NCI-H1930 (cell line): ENCODE measurements at places on chromosomes 16 and 17.

DNA sequence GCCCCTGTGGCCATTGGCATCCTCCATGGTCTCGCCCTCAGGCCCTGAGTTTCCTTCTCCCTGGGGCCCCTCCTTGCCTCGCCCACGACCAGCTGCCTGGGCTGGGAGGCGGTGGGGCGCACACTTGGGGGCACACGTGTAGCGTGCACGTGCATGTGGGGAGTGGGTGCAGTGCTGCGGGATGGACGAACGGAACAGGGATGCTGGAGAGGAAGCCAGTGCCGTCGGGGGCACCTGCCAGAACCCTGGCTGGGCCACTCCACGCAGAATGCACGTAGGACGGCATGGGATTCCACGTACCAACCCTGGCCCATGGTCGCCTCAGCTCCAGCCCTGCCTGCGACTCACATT, 80.4 kb downstream of the KLHDC4 start:
- no peak for DNase-seq

DNA sequence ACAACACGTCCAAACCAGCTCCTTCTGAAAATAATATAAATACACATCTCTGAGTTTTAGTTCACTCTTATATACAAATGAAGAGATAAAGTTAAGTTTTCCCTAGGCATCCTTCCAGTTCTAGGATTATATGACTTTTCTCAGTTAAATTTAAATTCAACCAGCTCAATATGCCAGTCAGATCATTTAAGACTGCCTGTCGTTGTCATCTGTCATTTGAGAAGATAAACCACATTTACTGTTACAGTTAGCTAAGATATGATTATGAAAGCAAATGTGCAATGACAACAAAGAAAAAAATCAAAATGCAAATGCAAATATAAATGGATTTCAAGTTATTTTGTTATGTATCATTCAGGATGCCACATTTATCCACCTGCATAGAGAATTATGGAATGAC, 671.7 kb upstream of the GOT2 start:
- DNase-seq = no peak

- no peak for DNase-seq
Measured at GRCh38 chr16:74051-74746, 1.8 kb upstream of the RHBDF1 start.

- DNase-seq = no peak
Measured at GRCh38 chr16:27840311-27841060, 223.0 kb downstream of the GSG1L start.

- no peak for DNase-seq
Measured at GRCh38 chr16:55056585-55057401, 126.1 kb downstream of the IRX5 start.

GRCh38 chr16:64830653-64831052, 291.2 kb downstream of the CDH11 start:
- DNase-seq = no peak

- DNase-seq = no peak
Measured at GRCh38 chr16:57565461-57565860, 23.0 kb downstream of the ADGRG5 start.

- DNase-seq = no peak
Measured at GRCh38 chr17:9902120-9902519, 3.0 kb downstream of the RCVRN start.

GRCh38 chr17:82278786-82279391, 5.4 kb upstream of the CSNK1D start:
- no peak for DNase-seq

- no peak for DNase-seq
Measured at GRCh38 chr16:59632276-59632855, 898.2 kb upstream of the GOT2 start.

DNA sequence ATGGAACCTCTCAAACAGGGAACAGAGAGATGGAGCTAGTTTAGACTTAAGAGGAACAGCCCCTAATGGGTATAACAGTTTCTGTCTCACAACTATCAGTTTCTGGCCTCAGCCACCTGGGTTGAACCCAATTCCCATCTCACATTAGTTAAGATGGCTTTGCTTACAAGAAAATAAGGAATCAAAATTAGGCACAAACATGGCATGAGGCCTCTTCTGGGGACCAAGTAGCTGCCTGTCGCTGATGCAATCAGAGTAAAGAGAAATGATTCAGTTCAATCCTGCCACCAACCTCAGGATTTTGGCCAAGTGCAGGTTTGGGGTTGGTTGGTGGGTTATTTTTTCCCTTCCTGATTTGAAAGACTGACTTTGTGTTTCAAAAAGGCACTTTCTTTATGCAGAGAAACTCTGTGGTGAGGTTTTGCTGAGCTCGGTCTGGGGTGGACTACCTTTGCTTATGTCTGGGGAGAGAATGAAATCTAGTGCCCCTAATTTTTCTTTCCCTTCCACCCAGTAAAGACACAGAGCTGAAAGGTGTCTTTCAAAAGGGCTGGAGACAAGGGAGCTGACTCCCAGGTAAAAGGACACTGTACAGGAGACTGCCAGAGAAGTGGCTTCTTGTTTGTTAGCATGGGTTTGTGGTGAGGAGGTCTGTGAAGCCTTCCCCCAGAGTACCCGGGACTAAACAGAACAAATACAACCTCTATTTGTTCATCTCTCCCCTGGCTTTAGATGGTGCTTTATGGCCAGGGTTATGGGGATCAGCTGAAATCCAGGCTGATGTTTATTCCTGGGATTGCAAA, 44.8 kb upstream of the NFAT5 start:
- no peak for DNase-seq

- no peak for DNase-seq
Measured at GRCh38 chr16:84932681-84933080, 78.7 kb downstream of the ZDHHC7 start.

DNA sequence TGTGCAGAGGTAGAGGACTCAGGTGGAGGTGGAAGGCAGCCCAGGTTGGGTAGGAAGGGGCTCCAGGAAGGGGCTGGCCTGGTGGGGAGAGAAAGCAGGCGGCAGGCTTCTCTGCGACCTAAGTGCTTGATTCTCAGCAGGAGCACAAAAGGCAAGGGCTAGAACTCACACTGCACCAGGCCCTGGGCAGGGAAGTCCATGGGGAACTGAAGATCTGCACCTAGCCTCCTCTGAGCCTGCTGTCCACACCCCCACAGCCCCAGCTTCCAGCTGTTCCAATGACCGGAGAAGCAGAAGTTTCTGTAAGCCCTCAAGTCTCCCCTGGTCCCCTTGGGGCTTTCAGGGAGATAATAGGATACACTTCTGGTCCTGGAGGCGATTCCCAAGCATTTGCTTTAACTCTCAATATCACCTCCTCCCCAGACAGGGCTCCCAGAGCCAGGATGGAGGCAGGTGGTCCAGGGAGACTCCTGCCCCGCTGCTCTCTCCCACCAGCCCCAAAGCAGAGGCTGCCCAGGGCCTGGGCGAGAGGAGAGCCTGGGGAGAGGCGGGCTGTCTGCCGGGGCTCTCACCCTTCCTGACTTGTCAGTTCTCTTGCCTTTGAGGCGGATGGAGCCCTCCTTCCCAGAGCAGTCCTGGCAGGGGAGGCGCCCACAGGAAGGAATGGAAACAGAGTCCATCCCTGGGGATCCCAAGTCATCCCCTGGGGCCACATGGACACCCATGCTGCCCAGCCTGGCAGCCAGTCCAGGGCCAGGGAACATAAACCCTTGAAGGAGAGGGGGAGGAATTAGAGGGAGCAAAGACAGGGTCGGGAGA, 126.0 kb downstream of the RBFOX3 start:
- no peak for DNase-seq

DNA sequence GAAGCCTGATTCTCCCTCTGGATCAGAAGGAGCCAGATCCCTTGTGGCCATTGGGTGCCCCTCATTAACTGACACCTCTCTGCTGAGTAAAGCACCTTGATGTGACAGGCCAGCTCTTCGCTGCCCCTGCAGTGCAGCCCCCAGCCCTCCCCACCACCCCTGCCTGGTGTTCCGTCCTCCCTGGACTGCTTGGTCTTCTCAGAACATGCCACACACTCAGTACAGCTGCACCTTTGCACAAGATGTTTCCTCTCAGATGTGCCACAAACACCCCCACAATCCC, 20.2 kb downstream of the GOSR2 start:
- no peak for DNase-seq

DNA sequence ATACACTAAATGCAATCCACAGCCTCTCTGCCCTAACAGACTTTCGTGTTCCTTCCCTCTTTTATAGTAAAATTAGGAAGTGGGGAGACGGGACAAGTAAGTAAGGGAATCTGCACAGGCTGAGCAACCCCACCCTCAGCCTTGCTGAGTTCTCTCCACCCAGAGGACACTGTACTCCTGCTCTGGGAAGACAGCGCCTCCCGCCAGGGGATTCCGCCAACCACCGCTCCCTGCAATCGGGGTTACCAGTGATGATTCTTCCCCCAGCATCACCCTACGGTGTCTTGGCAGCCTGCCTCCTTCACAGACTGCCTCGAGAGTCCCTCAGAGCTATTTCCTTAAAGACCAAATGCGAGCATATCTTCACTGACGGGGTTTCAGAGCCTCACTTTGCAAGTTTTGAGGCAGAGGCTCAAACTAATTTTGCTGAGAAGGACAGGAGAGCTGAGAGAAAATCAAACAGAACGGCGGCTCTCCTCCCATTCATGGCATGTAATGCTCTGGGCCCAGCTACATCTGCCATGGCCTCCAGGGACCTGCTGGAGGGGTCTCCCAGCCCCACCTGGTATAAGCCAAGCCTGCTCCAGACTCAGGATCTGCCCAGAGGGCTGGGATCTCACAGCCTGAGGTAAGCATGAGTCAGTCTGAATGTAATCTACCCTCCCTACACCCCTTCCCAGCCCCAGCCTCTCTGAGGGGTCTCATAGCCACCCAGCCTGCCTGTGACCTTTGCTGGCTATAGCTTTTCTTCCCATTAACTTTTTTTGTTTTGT, 22.7 kb upstream of the ASGR2 start:
- no peak for DNase-seq

DNA sequence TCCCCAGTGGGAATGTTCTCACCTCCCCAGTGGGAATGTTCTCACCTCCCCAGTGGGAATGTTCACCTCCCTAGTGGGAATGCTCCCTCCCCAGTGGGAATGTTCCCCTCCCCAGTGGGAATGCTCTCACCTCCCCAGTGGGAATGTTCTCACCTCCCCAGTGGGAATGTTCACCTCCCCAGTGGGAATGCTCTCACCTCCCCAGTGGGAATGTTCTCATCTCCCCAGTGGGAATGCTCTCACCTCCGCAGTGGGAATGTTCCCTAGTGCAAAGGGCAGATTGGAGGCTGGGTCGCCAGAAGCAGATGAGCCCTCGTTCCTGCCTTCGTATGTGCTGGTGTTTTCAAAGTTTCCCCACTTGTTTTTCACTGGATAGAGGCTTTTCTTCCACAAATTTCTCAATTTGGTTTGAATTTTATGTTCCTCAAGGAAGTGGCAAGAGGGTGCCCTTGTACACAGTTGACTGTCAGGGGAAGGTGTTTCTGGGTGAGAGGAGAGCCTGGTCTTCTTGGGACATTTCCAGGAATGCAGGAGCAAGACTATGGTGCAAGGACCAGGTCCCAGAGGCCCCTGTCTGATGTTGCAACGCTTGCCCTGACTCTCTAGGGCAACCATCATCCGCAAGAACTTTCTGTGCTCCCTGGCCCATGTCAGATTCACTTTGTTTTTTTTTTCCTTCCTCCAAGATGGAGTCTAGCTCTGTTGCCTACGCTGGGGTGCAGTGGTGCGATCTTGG, 34.0 kb downstream of the TRARG1 start:
- no peak for DNase-seq

DNA sequence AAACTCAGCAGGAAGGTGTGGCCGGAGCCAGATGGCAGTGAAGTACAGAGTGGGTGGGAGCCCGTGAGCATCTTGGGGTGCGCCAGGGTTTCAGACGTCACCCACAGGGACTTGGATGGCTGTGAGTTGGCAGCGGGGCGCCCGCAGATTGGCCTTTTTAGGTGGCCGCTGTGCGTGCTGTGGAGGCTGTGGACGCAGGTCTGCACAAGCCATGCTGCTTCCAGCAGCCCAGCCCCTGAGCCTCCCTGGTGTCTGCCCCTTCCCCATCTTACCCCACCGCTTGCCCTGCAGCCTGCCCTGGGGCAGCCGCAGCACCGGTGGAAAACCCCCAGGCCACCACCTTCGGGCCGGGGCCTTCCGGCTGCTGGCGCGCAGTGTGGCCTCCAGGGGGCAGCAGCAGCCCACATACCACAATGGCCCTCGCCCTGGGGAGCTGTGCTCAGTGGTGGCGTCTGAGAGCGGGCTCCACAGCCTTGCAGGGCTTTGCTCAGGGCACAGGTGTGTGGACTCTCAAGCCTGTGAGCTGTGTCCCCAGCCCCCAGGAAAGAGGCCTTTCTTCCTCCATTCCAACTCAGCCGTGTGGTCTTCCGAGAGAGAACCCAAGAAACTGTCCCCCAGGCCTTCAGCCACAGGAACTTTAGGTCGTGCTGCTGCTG, 11.8 kb downstream of the ENDOV start:
- peak; percentile 51 for DNase-seq

GRCh38 chr17:19671433-19671832, 22.9 kb downstream of the ALDH3A2 start:
- DNase-seq = no peak

GRCh38 chr16:66712512-66712911, 16.0 kb upstream of the CMTM4 start:
- no peak for DNase-seq

- no peak for DNase-seq
Measured at GRCh38 chr16:67922740-67923139, 8.9 kb downstream of the CTRL start.

GRCh38 chr17:55413825-55414489, 7.7 kb downstream of the MMD start:
- no peak for DNase-seq

- DNase-seq = no peak
Measured at GRCh38 chr16:59410451-59410850, 676.3 kb upstream of the GOT2 start.

GRCh38 chr16:56019274-56019673, 144.1 kb upstream of the CES5A start:
- no peak for DNase-seq

DNA sequence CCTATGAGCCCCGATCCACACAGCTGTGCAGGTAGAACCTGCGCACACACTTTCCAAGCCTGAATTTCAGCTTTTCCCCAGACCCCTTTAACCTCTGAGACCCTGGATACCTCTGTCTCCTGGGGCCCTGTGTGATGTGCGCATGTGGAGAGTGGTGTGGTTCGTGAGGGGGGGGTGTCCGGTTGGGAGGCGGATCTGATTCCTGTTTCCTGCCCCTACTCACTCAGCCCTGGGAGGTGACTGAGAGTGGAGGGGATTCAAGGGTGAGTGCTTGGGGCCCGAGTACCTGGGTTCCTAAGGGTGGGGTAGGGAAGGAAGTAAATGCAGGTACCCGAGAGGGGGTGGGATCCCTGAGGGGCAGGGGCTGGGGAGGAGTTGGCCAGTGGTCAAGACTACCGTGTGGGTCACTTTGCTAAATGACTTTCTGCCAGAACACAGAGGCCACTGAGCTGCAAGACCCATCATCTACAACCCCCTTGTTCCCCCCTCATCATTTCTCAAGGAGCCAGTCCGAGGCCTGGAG, 621 bp downstream of the ARHGEF15 start:
- DNase-seq = no peak

- DNase-seq = no peak
Measured at GRCh38 chr17:17032131-17032692, 10.0 kb upstream of the MPRIP start.
